ENCODE measurements at places on chromosomes 7 and 10.

- no peak for DNase-seq
These were observed 76.7 kb downstream of the CHN2 start for GRCh38 chr7:29271319-29271658.

DNA sequence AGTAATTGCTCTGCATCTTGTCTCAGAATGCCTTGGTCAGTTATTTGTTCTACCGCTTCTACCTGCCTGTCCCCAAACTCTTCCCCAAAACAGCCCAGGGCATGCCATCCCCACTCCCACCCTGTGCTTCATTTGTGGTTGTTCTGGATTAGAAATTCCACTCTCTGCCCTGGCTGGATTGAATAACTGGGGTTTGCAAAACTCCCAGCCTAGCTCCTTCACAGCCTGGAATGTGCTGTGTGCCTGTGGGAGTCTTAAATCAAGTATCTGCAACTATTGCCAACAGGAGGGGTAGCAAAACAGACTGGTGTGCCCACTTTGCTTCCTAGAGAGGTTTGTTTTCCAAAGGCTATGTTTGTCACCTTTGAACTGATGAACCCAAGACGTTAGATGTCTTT, 24.2 kb downstream of the TSPAN15 start:
- DNase-seq: no peak

- DNase-seq: no peak
These were observed 28.7 kb upstream of the SFRP5 start for GRCh38 chr10:97800474-97800873.

GRCh38 chr10:88386204-88386788, 196.8 kb downstream of the RNLS start:
- no peak for DNase-seq

GRCh38 chr10:72954596-72955554, at the start of gene PLA2G12B:
PLA2G12B (minus strand) TSS chr10:72954806; CDS start chr10:72954685, 121 bp downstream.
- DNase-seq: no peak

DNA sequence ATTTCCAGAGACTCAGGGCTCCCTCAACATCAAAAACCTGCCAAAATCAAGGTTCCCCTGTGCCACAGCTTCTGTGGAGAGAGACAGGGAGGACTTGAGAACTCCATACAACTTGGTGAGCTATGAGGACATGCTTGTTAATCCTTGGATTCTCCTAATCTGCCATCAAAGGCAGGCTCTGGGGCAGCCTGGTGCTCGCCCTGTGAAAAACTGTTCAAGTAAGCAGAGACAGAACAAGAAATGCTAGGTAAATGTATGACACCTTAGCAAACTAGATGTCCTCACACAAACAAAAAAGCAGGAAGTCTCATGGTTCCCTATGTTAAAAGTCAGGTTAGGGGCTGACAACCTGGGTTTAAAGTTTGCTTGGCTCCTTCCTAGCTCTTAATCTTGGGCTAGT, 73.6 kb downstream of the ANK3 start:
- no peak for DNase-seq

DNA sequence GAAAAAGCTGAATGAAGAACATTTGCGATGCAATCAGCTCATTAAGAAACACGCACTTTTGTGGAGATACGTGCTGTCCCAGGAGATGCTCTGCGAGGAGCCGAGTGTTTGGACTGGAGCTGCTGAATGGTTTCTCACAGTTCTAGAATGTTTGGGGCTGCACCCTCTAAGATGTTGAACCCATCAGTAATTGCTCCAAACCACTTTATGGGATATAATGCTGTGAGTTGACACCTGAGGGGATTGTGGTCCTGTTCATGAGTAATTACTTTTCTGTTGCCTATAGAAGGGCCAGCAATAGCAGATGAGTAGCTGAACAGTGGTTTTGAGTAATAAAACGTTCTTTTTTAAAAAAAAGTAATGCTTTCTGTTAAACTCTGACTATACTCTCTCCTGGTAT, 63.1 kb downstream of the IKZF1 start:
- no peak for DNase-seq

DNA sequence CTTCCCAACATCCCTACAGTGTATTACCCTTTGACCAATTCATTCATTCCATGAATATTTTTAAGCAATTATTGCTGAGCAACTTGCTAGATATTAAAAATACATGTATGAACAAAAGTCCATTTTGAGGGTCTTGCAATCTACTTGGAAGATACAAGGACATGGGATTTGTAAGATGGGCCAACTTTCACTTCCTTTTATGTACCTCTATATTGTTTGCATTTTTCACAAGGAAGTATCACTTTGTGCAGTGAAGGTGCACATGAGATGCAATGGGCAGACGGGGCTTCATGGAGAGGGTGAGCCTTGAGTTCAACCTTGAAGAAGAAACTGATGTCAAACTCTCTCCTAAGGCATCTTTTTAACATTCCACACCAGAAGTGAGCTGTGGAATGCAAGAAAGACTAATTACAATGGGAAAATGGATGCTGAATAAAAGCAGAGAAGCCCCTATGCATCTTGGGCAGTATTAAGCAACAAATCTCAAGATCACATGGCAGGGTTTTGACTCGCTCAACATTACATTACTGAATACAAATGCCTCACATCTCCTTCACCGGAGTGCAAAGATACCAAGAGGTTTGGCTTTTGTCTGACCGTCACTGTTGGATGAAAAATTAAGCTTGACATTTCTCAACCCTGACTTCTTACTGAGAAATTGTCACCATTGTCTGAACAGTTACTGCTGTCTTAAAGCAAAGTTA, 341.5 kb downstream of the ELMO1 start:
- DNase-seq: no peak

DNA sequence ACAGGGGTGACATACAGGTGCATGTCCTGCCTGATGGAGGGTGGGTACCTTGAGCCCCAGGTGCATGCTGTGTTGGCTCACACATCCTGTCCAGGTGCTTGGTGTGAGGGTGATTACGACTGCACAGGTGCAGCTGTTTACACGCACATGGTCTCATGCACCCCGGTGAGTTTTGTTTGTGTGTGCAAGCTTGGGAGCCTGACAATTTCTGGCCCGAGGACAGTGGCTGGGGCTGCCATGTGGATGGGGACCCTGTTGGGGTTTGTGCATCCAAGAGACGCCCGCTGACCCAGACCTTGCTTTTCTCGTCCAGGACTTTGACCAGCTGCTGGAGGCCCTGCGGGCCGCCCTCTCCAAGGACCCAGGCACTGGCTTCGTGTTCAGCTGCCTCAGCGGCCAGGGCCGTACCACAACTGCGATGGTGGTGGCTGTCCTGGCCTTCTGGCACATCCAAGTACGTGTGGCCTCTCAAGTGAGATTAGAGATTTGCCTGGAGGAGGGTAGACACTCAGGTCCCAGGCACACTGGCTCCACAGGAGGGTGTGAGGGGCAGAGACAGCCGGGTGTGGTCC, 61.7 kb downstream of the PRF1 start:
- DNase-seq: no peak

DNA sequence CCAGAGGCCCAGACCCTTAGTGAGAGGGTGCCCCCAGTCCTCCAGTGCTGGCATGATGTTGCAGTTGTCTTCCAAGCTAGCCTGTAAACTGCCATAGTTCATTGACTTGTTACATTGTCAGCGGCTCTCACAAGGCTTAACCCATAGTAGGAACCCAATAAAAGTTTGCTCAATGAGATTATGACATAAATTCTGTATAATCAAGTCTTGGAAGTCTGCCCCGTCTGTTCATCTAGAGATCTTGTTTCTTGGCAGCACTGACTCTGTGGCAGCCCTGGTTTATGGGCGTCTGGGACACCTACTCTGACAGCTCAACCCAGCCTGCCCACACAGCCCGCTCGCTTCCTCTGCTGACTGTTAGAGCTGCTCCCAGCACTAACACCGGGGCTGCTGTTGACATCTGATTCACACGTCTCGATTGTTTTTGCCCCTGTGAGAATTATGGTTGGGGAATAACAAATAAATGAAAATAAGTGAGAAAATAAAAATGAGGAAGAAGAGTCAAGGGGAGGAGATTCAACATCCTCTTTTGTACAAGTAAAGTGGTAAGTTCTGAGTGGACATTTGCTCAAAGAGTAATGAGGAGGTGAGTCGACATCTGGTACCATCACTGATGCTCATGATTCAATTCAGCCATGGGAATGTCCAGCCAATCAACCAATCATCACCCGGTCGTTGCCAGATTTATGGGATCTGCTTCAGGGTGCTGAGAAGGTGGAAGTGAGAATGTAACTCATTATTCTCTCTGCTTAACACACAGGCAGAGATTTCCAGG, 160.8 kb downstream of the SPAG6 start:
- DNase-seq: peak; percentile 71

DNA sequence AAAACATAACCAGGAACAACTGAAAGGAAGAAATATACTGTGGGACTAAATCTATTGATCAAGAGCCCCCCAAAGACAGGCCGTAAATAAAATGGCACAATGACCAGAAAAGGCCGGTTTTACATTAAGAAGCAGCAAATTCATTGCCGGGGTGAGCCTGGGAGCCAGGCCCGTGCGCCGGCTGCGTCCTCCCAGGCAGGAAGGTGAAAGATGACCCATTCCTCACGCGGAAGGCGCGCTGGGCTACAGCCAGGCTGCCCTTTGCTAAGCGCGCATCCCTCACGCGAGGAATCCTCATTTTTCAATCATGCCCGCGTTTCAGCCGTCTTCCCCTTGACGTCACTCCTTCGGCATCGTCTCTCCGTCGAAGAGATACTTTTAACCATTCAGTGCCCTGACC, 47.6 kb upstream of the MGMT start:
- no peak for DNase-seq

DNA sequence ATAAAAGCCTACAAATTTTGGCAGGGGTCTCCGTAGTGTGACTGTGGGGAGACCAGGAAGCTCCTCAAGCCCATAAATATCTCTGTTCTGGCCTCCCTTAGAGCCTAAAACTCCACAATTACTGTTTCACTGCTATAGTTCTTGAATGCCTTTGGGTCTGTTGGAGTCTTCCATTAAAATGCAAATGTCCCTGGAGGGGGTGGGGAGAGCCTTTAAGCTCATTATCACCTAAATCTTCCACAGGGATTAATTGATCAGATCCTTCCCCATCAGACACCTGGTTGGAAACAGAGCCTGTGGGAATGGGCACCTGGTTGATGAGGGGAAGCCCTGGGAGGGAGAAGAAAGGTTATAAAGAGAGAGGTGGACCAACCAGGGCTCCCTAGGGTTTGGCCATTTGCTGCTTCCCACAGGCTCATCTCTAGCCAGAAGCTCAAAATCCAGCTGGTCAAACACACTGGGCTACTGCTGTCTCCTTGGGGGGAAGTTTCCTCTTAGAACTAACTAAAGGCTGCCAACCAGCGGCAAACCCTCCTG, 718.2 kb downstream of the LRMDA start:
- DNase-seq: no peak

DNA sequence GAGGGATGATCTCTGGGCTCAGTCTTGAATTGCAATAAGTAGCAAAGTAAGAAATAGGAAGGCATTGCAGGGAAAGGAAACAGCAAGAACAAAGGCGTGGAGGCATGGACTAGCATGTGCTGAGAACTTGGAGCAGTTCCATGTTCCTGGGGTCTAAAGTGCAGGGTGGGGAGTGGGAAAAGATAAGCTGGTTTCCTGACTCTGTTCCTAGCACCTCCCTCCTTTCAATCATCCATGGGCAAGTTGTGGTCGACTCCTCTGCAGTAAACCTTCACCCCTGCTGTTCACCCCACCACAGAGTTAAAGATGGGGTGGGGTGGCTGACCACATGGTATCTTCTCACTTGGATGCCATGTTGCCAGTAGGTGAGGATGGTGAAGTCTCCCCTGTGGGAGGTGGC, 29.6 kb downstream of the RPS24 start:
- DNase-seq: no peak

- no peak for DNase-seq
These were observed 55.2 kb upstream of the CDK13 start for GRCh38 chr7:39894904-39895303.

DNA sequence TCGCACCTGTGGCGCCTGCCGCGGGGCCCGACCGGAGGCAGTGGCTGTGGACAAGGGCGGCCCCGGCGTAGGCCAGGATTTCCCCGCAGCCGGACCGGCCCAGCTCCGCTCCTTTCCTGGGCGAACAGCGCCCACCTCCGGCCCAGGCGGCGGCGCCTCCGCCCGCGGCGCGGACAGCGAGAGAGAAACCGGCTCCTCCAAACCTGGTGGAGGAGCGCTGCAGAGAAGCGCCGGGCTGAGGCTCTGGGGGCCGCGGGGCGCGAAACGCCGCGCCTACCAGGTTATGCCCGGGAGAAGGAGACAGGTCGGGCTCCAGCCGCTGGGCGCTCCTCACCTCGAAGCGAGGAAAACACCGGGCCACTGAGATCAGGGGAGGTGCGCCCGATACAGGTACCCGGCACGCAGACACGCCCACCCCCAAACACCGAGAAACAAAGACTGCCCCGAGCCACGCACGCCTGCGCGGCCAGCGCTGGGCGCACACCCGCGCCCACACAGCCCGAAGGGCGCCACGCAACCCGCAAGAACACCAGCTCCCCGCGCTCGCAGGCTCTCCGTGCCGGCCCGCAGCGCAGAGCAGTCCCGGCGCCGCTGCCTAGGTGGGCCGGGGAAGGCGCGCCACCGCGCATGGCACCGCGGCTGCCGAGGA, 3.3 kb downstream of the GRID1 start:
- DNase-seq: no peak

DNA sequence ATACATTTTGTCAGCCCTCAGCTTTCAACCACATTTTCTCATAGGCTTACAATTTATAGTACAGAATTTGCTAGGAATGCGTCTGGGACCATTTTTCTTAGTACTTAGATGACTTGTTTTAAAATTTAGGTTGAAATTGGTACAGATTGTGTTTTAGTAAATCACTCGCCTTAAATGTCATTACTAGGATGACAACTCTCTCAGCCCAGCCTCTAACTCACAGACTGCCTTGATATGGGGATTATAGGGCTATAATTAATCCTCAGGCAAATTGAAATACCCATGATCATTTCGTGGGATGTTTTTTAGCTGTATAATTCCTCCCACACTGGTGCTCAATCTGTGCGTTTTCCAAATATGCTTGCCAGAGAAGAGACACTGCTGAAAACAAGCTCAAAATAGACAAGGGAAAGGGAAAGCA, 299.7 kb upstream of the AKR1E2 start:
- DNase-seq: no peak

- DNase-seq: no peak
These were observed 17.3 kb upstream of the BLOC1S2 start for GRCh38 chr10:100303724-100304319.

Measured in central memory CD8-positive, alpha-beta T cell (primary cell).